Stimulated activated CD4-positive, alpha-beta T cell treated with anti-CD3 and anti-CD28 coated beads, TNF-alpha, amount 100 ng/mL, for 1 hour (primary cell): ENCODE measurements at places on chromosomes 6 and 20.

GRCh38 chr6:159092631-159093030 is 47.8 kb upstream of the TAGAP start:
- DNase-seq, result no peak

GRCh38 chr6:3309391-3310050 is 50.8 kb downstream of the PSMG4 start:
- DNase-seq, result no peak

GRCh38 chr20:9616455-9616805 is 102.0 kb downstream of the LAMP5 start:
- no peak for DNase-seq

DNA sequence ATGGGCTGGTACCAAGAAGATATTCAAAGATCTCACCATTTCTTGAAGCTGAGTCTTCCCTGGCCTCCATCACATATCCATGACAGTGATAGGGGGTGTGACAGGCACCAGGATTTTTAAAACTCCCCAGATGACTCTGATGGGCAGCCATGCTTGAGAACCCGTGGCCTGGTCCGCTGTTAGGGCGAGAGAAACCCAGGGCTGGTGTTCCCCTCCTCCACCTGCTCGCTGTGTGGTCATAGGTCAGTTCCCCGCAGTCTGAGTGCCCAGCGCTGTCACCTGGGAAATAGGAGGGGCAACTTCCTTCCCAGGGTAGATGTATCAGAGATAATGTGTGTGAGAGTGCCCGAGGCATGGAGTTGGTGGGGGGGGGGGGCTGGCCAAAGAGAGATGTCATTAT is 50.9 kb downstream of the TMEM242 start:
- DNase-seq, result no peak

DNA sequence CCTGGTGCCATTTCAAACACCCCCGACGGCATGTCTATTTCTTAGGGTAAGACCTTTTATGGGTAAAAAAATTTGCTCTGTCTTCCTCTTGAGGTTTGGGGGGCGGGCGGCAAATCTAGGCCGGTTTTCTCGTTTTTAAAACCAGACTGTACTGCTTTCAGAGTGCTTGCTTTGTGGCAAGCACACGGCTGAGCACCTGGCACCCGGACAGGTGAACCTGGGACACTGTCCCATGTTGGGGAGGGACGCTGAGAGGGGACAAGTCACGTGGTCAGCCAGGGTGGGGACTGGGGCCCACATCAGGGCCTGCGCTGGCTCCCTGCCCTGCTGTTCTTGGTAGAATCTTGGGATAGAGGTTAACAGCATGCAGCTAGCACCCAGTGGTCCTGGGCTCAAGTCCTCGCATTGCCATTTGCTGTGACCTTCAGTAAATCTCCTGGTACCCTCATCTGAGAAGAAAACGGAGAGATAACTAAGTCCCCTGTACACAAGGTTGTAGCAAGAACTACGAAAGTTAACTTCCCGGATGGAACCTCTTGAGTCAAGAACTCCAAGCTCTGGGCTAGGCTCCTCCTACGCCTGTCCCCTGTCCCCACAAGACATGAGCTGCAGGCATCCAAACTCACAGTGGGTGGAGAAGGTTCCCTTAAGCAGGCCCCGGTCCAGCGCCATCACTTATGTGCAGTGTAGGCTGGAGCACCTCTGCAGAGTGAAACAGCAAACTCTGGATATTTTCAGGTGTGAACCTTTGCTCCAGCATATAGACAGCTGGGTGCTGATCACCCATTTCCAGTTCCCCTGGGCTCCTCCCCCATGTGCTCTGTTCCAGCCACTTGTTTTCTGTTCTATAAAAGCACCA is 41.7 kb downstream of the PMEPA1 start:
- no peak for DNase-seq

GRCh38 chr6:25004357-25004756 is 68.6 kb upstream of the RIPOR2 start:
- DNase-seq, result no peak

- DNase-seq, result no peak
These were observed 33.3 kb upstream of the ECHDC1 start for GRCh38 chr6:127376685-127377084.

- no peak for DNase-seq
These were observed 244.8 kb upstream of the CDYL start for GRCh38 chr6:4531406-4531805.

DNA sequence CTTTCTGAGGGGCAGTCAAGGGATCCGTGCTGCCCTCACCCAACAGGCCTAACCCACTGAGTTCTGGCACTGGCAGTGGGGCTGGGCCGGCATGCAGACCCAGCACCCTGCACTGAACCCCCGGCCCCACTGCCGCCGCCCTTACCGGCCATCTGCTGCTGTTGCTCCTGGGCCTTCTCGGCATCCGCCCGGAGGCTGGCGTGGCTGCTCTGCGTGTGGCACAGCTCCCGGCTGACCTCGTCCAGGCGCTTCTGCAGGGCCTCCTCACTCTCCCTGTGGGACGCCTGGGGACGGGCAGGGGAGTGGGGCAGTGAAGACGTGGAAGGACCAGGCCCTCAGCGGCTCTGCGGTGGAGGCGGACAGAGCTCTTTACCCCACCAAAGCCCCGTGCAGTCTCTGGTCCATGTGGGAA is 52.4 kb downstream of the RRBP1 start:
- no peak for DNase-seq

DNA sequence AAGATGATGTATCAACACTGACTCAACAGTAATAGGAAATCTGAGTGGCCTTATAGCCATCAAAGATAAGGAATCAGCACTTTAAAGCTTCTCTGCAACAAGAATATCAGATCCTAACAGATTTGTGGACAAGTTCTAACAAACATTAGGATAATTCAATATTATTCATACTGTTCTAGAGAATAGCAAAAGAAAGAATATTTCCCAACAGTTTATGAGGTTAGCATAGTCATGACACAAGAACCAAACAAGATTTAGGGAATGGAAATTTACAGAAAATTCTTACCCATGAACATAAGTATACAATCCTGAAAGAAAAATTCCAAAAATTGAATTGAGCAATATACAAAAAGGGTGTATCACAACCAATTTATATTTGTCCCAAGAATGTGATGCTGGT is 64.3 kb upstream of the BTBD3 start:
- no peak for DNase-seq

- no peak for DNase-seq
These were observed 482.2 kb upstream of the RNF217 start for GRCh38 chr6:124479991-124480430.

- no peak for DNase-seq
These were observed 32.7 kb upstream of the SNAP25 start for GRCh38 chr20:10185741-10186558.

- DNase-seq, result no peak
These were observed 69.3 kb downstream of the IMPG1 start for GRCh38 chr6:76003113-76003512.

- no peak for DNase-seq
These were observed 5.3 kb upstream of the ZNF184 start for GRCh38 chr6:27478141-27478705.

- no peak for DNase-seq
These were observed 651.8 kb downstream of the QKI start for GRCh38 chr6:164066335-164066734.

DNA sequence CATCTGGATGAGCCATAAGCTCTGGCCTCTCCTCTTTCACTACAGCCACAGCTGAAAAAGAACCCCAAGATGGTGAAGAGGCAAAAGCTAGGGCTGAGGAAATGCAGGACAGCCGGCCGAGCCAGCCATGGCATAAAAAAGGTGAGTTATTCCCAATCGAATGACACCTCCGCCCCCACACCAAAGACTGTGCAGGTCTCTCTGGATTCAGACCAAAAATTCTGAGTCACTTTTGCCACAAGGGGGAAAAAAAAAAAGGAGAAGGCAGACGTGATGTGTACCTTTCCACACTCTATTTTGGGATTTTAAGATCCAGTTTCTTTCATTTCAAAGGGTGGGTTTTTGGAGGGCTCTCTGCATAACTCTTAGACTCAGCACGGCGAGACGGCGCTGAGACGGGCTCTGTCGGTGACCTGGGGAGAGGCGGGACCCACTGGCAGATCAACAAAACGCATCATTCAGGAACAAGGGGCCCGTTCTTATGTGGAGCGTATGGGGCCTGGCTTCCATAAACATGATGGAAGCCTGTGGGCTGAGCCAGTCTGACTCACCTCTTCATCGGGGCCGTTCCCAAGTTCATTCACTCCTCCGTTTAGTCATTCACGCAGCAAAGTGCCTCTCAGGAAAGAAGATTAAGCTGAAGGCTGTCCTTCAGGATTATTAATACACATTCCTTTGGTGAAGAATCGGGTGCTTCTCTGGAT is 54.8 kb downstream of the NFATC2 start:
- DNase-seq, result no peak
